ENCODE measurements at places on chromosomes 4 and X.

DNA sequence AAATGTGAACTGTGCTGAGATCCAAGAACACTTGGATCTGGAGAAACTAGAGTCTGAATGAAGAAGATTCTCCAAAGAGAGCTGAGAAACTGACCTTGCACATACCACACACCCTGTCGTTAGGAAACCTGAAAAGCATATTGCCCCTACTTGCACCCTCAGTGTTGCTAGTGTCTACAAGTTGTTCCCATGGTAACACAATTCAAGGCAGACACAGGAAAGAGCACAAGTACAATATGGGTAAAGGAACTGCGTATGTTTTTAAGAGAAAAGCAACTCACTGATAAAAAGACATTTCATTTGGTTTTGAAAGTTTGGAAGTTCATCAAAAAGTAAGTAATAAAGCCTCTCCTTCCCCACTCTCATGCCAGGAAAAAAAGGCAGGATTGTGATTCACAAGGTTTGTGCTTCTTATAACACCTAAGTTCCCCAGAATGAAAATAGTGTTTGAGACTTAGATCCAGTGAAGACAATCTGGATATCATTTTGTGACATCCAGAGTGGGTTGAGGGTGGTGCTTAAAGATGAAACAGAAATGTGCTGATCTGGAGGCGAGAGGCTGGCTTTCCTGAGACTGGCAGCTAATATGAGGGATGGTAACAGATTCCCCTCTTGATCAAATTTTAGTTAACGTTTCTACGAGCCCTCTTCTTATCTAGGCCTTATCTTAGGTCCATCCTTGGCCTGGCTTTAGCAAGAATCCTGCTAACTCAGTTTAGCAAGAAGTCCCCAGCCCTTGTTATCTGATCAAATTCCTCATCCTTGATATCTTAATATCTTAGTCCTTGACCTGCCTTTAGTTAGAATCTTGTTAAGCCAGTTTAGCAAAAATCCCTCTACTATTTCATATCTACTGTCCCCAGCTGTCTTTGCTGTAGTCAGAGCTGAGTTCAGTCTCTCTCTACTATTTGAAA lies 42.3 kb downstream of the NIPAL1 start:
- DNase-seq, result no peak

DNA sequence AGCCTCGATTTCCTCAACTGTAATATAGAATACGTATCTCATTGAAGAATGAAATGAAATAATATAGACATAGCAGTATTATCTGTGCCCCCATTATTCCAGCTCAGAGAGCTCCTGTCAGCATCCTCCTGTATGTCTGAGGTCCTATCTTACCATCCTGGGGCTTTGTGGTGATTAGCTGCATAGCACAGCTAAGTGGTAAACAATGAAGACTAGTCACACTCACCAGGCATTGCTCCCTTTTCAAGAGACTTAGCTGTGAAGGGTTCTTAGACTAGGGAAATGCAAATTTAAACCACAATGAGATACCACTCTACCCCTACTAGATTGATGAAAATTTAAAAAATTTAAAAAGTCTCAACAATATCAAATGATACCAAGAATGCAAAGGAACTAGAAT lies 172.9 kb downstream of the SLC39A8 start:
- no peak for DNase-seq

- DNase-seq, result no peak
Observed at GRCh38 chrX:107484002-107484726, 34.7 kb downstream of the FRMPD3 start.

DNA sequence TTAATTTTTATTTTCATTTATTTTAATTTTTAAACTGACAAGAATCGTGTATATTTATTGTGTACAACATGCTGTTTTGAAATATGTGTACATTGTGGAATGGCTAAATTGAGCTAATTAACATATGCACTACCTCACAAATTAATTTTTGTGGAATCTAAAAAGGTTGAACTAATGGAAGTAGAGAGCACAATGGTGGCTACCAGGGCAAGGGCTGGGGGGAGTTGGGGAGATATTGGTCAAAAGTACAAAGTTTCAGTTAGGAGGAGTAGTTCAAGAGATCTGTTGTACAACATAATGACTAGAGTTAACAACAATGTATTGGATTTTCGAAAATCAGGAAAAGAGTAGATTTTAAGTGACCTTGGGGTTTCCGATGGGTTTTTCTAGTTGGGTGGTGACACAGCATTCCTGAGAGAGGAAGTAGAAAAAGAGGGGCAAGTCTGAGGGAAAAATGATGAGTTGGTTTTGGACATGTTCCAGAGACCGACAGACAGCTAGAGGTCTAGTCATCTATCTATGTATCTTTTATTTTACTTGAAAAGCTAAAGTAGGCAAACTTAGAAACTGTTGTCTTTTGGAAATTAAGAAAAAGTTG lies 23.2 kb downstream of the APOO start:
- no peak for DNase-seq

GRCh38 chr4:78517050-78517652 lies 34.4 kb upstream of the ANXA3 start:
- DNase-seq, result no peak

DNA sequence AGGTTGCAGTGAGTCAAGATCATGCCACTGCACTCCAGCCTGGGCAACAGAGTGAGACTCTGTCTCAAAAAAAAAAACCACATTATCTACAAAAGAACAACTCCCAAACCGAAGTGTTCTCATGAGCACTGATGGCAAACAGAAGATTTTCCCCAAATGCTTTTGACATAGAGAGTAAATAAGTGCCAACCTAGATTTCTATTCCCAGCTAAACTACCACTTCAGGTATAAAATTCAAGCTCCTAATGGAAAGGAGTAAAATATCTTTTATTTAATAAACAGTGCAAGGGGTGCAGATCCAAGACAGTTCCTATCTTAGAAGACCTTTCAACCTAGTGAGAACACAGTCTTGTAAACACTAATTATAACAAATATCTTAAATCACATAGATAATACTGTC lies 170.3 kb downstream of the TENM3 start:
- no peak for DNase-seq

- no peak for DNase-seq
Observed at GRCh38 chrX:10851809-10852208, 231.4 kb upstream of the MID1 start.

DNA sequence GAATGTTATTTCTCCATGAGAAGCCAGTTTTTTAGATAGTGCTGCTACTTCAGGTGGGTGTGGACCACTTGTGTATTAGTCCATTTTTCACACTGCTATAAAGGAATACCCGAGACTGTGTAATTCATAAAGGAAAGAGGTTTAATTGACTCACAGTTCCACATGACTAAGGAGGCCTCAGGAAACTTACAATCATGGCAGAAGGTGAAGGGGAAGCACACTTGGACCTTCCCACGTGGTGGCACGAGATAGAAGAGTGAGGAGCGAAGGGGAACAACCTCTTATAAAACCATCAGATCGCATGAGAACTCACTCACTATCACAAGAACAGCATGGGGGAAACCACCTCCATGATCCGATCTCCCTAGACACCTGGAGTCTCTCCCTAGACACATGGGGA lies 3.4 kb upstream of the PPID start:
- DNase-seq, result no peak

GRCh38 chrX:45596188-45596808 lies 395.6 kb upstream of the DIPK2B start:
- DNase-seq, result no peak
